ENCODE measurements at places on chromosomes 6 and 20.
A peak's percentile ranks its signal among the peaks of the same experiment; 100 is the strongest.

DNA sequence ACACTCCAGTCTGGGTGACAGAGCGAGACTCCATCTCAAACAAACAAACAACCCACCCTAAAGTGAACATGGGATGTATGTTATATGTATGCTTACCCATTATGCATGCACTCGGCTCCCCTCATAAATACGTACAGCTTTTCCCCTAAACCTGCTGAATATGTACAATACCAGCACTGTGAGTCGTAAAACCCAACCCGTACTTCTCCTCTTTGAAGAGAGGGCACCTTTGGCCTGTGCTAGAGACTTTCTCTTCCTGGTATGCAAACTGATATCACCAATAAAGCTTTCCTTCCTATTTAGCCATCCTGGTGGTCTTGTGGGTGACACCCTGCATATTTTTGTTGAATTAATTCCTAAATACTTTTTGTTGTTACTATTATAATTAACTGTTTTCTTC is 51.3 kb downstream of the VSTM2L start:
- no peak for DNase-seq
- no peaks in the 10 kb centered on the region for H3K36me3 ChIP-seq
- no peak overlapping the region for H3K4me3 ChIP-seq

DNA sequence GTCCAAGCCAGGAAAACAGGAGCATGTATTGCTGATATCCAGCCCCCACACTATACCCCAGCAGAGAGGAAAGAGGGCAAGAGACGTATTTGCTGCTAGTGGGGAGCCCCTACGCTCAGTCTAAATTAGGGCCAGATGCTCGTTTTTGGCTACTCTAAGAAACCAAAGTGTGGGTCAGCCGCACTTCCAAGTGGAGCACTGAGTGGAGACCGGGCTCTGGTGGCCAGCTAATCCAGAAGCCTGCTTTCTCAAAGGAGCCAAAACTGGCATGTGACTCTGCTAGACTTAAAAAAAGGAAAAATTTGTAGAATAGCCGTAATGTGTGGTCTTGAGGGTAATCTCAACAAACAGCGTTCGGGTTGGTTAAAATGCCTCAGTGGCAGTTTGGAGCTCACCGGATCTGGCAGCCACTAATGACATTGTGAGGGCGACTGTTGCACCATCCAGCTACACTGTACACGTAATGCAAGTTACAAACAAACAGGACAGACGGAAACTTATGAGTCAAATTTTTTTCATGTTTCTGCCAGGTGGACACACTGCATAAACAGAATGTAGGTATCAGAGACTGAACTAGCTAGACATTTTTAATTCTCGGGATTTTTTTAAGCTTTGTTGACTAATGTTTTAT is 230.9 kb downstream of the FOXC1 start:
- no peaks in the 10 kb centered on the region for H3K36me3 ChIP-seq
- H3K27ac ChIP-seq, result no peak overlapping the region
- H3K4me3 ChIP-seq, result no peak overlapping the region
- no peak for DNase-seq
- peaks cover 8% of the 10 kb centered on the region for H3K4me1 ChIP-seq
- no peaks in the 10 kb centered on the region for H3K27me3 ChIP-seq

DNA sequence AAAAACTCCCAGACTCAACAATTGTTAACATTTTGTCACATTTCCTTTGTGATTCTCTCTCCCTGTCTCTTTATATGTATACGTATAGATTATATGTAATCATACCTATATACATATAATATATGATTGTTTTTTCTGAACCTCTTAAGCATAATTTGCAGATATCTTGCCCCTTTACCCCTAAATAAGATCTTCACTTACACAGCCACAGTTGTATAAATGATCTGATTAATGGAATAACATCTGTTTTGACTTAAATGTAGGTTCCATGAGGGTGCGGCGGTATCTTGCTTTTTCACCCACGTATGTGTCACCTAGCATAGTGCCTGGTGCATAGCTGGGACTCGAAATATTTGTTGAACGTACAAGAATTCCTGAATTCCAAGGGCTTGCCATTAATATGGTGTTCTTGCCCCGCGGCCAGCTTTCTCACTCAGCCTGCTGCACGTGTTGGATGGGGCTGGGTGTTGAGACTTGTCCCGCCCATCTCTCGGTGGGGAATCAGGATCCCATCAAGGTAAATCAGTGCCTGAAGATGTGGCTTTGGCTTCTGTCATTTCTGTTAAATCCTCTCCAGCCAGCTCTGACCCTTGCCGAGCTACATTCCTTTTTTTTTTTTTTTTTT is 10.4 kb upstream of the MANBAL start:
- H3K4me3 ChIP-seq, result no peak overlapping the region
- H3K4me1 ChIP-seq, result peaks cover 7% of the 10 kb centered on the region
- H3K27me3 ChIP-seq, result no peaks in the 10 kb centered on the region

- H3K36me3 ChIP-seq, result no peaks in the 10 kb centered on the region
- no peak for DNase-seq
- no peak overlapping the region for H3K4me3 ChIP-seq
These were observed 36.4 kb upstream of the MAN1A1 start for GRCh38 chr6:119385994-119386393.

- no peak for DNase-seq
- H3K4me3 ChIP-seq, result no peak overlapping the region
- H3K36me3 ChIP-seq, result no peaks in the 10 kb centered on the region
- H3K27ac ChIP-seq, result no peak overlapping the region
- no peaks in the 10 kb centered on the region for H3K4me1 ChIP-seq
These were observed 164.8 kb downstream of the TFAP2C start for GRCh38 chr20:56793916-56794315.

DNA sequence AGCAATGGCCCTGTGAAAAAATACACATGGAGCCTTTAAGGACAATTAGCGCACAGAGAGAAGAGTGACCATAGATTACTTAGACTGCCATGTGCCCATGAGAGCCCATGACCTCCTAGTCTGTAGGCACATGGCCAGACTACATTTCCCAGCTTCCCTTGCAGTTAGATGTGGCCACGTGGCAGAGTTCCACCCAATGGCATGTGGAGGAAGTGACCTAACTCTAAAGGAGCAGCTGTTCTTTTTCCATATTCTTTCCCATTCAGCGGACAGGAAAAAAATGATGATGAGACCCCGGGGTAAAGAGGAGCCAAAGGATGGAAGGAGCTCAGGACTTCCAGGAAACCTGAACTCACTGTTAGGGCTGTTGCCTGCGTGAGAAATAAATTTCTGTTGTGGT is 116.6 kb downstream of the CBLN4 start:
- no peaks in the 10 kb centered on the region for H3K4me1 ChIP-seq
- no peaks in the 10 kb centered on the region for H3K36me3 ChIP-seq
- H3K4me3 ChIP-seq, result no peak overlapping the region
- no peak overlapping the region for H3K27ac ChIP-seq
- no peak for DNase-seq

GRCh38 chr6:124961777-124962638 is at the start of gene RNF217:
Gene RNF217 (plus strand): TSS chr6:124962437. CDS start chr6:124962545, 108 bp downstream.
- peak within 1 kb of the TSS; percentile 94 for H3K27ac ChIP-seq
- peaks cover 4% of the 10 kb centered on the region for H3K4me1 ChIP-seq
- H3K36me3 ChIP-seq, result peaks cover under 1% of the 10 kb centered on the region
- H3K27me3 ChIP-seq, result no peaks in the 10 kb centered on the region

DNA sequence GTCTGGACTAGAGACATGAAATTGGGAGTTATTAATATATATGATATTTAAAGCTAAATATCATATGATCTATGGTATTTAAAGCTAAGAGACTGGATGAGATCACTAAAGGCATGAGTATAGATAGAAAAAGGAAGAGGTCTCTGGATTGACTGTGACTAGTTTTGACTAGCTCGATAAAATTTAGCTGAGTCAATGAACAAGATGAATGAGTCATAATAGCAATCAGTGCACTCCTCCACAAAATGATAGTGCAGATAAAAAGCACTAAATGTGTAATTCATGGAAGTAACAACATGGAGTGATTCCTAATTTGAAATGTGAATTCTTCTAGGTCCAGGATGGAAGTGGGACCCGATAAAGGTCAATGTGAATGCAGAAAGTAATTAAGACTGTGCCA is 127.4 kb downstream of the PFDN4 start:
- H3K27me3 ChIP-seq, result no peaks in the 10 kb centered on the region
- H3K4me1 ChIP-seq, result no peaks in the 10 kb centered on the region
- no peak overlapping the region for H3K4me3 ChIP-seq

DNA sequence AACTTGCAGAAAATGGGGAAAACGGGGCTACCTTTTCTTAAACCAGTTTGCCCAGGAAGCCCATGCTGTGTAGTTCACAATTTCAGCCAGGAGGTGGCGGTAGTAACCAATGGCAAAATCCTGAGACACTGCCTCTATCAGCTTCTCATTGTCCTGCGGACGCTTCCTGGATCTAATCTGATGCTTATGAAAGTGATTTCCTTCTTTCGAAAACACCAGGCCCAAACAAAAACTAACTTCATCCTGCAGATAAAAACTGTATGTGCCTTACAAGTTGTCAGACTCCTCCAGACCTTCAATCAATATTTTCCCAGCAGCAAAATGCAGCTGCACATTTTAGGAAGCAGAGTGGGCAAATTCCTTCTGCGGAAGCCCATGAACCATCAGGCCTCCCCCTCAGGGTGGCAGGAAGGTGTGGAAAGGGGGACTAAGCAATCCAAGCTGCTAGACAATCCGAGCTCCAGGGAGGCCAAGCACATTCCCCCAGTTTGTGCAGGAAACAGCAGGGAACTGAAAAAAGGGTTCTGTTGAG is 88.5 kb downstream of the LY86 start:
- H3K27me3 ChIP-seq, result no peaks in the 10 kb centered on the region
- DNase-seq, result peak; percentile 69
- no peak overlapping the region for H3K4me3 ChIP-seq
- no peaks in the 10 kb centered on the region for H3K36me3 ChIP-seq
- peaks cover 2% of the 10 kb centered on the region for H3K4me1 ChIP-seq
- H3K27ac ChIP-seq, result no peak overlapping the region

DNA sequence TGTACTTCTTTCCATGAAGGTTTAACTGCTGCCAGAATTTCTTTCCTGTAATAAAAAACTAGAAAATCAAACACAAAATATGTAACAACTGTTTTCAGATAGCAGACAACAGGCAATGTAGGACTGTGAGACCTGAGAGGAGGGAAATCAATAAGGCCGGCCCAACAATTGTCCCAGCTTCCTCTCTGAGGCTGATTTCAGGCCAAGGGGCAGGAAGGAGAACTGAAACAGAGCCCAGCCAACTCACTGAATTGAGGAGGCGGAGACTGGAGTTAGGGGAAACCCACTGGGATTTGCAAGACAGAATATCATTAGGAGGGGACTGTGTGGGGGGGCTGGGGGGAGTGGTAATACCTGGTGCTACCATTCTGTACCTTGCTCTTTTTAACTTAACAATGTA is 42.2 kb downstream of the FLRT3 start:
- no peak overlapping the region for H3K27ac ChIP-seq
- no peak for DNase-seq
- no peak overlapping the region for H3K4me3 ChIP-seq
- H3K4me1 ChIP-seq, result no peaks in the 10 kb centered on the region

DNA sequence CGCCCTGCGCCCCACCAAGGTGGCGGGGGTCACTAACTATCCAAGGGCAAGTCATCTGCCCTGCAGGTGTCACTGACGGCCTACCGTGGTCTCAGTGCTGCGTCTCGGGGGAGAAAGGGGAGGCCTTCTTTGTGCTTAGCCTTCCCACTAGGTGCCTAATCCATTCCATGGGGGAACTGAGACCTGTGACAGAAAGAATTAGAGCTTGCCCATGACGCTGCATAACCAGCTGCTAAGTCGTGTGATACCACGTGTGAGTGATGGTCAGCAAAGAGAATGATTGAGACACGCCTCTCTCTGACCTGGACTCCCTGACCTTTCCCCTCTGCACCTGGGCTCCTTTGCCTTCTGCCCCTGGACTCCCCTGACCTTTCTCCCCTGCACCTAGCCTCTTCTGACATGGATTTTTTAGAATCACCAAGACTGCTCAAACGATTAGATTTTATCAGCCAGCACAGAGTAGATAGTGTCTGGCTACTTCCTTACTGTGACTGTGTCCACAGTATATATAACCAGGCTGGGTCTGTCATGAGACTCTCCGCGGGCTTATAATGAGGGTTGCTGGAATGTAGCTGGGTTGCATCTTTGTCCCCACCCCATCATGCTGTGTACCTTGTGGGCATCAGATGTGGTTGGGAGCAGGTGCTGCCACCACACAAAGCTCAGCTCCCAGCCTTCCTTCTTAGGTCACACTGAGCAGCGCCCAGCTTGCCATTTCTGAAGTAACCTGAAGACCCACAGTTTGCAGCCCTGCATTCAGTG is 140.6 kb downstream of the TMEM242 start:
- no peaks in the 10 kb centered on the region for H3K27me3 ChIP-seq
- peaks cover 2% of the 10 kb centered on the region for H3K4me1 ChIP-seq
- no peak for DNase-seq
- no peak overlapping the region for H3K27ac ChIP-seq
- peaks cover 42% of the 10 kb centered on the region for H3K36me3 ChIP-seq
- no peak overlapping the region for H3K4me3 ChIP-seq

GRCh38 chr6:44234101-44235025 is 11.0 kb downstream of the SLC29A1 start:
- peaks cover 2% of the 10 kb centered on the region for H3K36me3 ChIP-seq
- no peaks in the 10 kb centered on the region for H3K27me3 ChIP-seq
- H3K4me1 ChIP-seq, result peaks cover 16% of the 10 kb centered on the region
- peak; percentile 73 for DNase-seq

DNA sequence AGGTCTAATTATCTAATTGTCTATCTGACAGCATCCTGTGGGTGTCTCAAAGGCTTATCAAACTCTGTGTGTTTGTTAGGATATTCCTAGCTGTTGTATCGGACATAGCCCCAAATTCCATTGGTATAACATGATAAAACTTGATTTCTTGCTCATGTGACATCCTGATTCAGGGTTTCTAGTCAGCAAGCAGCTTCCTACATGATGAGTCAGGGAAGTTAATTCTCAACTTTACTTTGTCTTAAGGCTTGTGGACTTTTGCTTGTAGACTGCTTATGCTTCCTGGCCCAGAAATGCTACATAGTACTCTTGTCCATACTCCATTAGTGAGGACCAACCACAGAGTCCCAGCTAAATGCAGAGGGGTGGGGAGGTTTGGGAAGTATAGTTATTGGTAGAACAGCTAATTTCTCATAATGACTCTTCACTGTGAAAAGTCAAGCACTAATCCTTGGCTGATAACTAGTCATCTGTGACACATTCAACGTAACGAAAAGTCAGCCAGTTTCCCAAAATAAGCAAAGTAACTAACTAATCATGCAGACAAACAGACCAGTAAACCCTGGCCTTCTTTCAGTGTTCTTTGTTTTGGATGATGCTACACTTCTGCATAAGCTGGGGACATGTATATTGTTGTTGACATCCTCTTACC is 25.8 kb downstream of the NKAIN2 start:
- no peaks in the 10 kb centered on the region for H3K27me3 ChIP-seq
- H3K4me1 ChIP-seq, result no peaks in the 10 kb centered on the region
- no peak overlapping the region for H3K27ac ChIP-seq

DNA sequence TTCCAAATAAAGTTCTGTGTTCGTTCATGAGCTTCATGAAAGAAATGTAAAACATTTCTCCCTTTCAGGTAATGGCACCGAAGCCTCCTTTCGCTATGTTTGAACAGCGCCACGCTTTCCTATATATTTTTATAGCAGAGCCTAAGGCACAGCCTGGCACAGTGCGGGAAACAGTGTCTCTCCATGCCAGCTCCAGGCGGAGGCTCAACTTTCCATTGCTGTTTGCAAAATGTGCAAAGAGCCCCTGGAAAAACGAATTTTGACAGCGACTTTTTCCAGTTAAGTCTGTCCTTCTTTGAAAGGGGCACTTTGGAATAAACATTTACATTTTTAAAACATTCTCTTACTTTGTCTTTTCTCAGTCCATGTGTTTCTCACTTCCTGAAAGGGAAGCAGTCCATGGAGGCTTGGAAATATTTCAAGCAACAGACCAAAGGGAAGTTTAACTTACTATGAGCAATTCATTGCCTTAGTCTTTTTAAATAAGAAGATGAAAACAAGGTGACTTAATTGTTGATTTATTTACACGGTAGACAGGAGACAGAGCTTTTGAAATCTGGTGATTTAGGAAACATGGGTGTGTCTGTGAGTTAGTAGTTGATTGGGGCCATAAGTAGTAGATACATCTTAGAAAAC is 769 bp downstream of the CCN6 start:
- no peak overlapping the region for H3K4me3 ChIP-seq
- no peaks in the 10 kb centered on the region for H3K36me3 ChIP-seq
- H3K27ac ChIP-seq, result no peak overlapping the region
- peak; percentile 31 for DNase-seq
